ENCODE measurements at places on chromosomes 2 and 18.

DNA sequence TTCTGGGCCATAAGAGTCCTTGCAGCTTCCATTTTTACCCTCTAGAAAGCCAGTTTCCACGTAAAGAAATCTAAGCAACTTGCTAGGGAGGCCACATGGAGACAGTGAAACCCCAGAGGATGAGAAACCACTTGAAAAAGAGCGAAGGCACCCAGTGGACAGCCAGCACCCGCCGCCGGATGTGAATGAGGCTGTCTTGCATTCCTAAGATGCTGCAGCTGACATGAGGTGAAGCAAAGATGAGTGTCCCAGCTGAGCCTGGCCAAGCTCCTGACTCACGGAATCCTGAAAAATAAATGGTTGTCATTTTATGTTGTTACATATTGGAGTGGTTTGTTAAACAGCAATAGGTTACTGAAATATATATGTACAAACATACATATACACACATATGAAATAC lies 65.9 kb upstream of the STPG4 start:
- no peak for DNase-seq

DNA sequence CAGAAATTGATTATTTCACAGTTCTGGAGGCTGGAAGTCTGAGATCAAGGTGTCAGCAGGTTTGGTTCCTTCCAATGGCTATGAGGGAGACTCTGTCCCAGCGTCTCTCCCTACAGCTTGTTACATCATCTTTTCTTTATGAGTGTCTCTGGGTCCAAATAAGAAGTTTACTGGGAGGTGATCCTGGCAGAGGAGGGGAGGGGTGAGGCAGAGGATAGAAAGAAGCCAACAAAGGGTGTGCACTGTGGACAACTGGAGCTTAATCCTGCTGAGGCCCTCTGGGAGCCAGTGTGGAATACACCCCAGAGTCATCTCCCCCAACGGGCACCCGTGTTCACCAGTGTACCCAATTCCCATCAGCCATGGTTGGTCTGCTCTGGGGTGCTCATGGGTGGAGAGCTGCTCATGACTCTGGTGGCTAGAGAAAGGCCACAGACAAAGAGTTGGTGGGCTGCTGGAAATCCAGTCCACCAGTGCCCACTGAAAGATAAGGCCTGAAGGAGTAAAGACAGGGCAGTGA lies 57.5 kb upstream of the CTLA4 start:
- no peak for DNase-seq

DNA sequence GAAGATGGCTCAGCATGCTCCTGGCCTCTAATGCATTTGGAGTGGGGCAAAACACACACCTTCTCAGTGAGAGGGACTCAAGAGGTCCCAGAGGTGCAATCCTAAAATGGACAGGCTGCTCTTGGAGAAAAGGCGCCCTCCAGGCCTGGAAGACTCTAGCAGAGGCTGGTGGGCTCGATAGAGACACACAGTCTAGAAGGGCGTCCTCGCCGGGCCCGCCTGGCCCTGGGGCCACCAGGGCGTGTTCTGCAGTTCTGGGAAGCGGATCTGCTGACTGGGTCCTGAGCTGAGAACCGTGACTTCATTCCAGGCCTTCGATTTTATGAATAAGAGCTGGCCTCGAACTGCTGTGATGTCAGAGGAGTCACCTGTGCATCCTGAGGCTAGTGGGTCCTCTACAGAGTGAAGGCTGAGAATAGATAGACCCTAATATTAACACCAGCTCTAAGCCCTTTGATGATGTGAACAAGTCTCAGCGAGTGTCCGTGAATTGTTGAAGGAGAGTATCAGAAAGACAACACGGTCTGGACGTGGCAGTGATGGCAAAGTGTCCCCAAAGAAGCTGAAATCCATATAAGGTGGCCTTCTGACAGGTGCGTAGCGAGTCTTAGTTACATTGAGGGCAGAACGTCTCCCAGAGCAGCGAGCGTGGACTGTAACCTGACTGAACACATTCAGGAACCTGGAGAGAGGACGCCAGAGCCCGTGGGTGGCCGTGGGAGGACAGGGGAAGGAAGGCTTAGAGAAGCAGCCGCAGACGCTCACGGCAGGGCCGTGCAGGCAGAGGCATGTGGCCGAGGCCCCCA lies 136.9 kb downstream of the PTGR3 start:
- no peak for DNase-seq

GRCh38 chr2:21233194-21233593 lies 109.4 kb downstream of the TDRD15 start:
- no peak for DNase-seq

DNA sequence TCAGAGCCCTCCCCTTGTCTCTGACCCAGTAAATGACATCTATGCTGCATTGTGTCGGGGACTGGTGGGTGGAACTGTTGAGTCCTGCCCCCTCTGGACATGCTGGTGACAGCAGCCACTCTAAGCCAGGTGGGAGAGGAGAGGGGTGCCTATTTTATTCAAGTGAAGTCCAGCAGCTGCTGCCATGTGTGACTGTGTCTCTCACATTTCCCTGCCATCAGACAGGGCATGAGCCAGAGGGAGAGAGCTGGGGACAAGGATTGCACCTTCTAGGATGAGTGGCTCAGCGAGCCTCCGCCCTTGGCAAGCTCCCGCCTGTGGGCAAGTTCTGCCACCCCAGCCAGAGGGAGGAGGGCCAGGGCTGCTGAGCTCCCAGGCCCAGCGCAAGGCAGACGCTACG lies 13.7 kb downstream of the NGEF start:
- no peak for DNase-seq
